Cardiac muscle cell (in vitro differentiated cells and primary cell): ENCODE measurements at places on chromosomes 2 and 18.
A peak's percentile ranks its signal among the peaks of the same experiment; 100 is the strongest.

GRCh38 chr2:97011977-97012569 lies 25.7 kb upstream of the FAM178B start:
- DNase-seq, result peak; percentile 52

DNA sequence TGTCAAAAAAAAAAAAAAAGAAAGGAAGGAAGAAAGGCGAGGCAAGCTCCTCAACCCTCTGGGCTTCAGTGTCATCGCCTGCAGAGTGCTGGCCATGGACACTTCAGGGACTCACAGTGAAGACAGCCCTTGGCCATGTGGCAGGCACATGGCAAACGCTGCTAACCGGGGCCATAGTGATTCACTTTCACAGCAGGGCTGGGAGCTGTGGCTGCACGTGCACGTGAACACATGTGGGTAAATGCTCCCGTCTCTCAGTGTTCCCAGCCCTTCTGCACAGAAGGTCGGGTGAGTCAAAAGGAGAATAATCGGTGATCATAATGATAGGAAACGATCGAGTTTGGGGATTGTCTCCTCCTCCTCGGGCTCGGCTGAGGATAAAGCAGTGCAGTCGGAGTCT lies 46.1 kb upstream of the UBE2F start:
- DNase-seq, result no peak

DNA sequence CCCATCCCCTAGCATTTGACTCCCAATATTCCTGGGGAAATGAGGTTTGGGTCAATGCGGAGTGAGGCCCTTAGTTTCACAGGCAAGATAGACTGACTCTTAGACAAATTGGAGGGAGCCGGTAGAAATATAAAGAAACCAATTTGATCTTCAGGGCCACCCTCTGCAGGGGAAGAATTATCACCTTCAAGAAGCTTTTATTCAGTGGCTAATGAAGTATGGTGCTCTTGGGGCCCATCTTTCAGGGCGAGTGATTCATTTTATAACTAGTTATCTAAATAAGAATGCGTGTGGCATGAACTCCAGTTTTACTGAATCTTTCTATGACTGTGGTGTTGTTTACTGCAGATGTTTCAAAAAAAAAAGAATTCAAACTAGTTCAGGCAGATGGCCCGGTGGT lies 88.4 kb downstream of the LYPD1 start:
- DNase-seq, result no peak

DNA sequence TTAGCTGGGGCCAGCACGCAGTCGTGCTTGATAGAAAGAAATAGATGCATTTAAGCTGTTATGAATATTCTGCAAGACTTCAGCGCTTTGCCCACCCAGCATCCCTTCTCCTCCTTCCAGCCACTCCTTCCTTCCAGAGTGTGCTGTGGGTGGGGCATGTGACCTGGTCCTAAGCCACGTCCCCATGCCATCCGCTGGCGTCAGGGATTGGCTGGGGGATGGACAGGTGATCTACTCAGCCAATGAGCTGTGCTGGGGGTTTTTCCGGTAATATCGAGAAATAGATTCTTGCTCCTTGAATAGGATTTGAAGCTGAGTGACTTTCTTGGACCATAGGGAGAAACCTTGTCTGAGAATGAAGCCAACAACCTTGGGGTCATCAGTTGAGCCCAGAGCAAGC lies 4.8 kb upstream of the ZAP70 start:
- DNase-seq, result no peak

- no peak for DNase-seq
These were observed 39.8 kb downstream of the IWS1 start for GRCh38 chr2:127486247-127487058.
